ENCODE measurements at places on chromosomes 7 and 10.

GRCh38 chr7:68269405-68269804 is 1272.8 kb downstream of the TYW1 start:
- no peak overlapping the region for H3K27ac ChIP-seq
- H3K36me3 ChIP-seq = no peaks in the 10 kb centered on the region
- no peaks in the 10 kb centered on the region for H3K27me3 ChIP-seq

DNA sequence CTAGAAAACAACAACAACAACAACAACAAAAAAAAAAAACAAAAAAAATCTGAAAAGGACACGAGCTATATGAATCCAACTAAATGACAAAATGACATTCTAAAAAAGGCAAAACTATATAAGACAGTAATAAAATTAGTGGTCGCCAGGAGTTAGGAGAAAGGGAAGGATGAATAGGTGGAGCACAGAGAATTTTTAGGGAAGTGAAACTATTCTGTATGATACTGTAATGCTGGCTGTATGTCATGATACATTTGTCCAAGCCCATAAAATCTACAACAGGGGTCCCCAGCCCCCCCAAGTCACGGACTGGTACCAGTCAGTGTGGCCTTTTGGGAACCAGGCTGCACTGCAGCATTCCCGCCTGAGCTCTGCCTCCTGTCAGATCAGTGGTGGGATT is 2.8 kb upstream of the PUS7 start:
- H3K27me3 ChIP-seq = no peaks in the 10 kb centered on the region
- peaks cover 2% of the 10 kb centered on the region for H3K36me3 ChIP-seq
- DNase-seq = no peak
- H3K4me1 ChIP-seq = peaks cover 22% of the 10 kb centered on the region

- no peaks in the 10 kb centered on the region for H3K4me1 ChIP-seq
- DNase-seq = peak; percentile 81
- H3K36me3 ChIP-seq = no peaks in the 10 kb centered on the region
- H3K27ac ChIP-seq = no peak overlapping the region
- H3K27me3 ChIP-seq = peaks cover 21% of the 10 kb centered on the region
These were observed 12.6 kb upstream of the CDH23 start for GRCh38 chr10:71383972-71384687.

GRCh38 chr10:115941361-115941771 is 331.6 kb downstream of the GFRA1 start:
- H3K36me3 ChIP-seq = no peaks in the 10 kb centered on the region
- no peak overlapping the region for H3K4me3 ChIP-seq
- no peaks in the 10 kb centered on the region for H3K27me3 ChIP-seq
- H3K27ac ChIP-seq = no peak overlapping the region
- DNase-seq = no peak

DNA sequence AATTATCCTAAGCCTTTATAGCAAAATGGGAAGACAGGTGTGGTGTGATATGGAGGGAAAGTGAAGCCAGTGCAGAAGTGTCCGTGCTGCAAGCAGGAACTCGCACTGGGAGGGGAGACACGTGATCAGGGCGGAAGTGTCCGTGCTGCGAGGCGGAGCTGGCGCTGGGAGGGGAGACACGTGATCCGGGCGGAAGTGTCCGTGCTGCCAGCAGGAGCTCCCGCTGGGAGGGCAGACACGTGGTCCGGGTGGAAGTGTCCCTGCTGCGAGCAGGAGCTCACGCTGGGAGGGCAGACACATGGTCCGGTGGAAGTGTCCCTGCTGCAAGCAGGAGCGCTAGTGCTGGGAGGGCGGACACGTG is 40.5 kb upstream of the PRKAR1B start:
- H3K36me3 ChIP-seq = peaks cover 14% of the 10 kb centered on the region
- H3K27me3 ChIP-seq = no peaks in the 10 kb centered on the region
- no peaks in the 10 kb centered on the region for H3K4me1 ChIP-seq
- no peak overlapping the region for H3K4me3 ChIP-seq
